MM.1S (cell line): ENCODE measurements at places on chromosomes 3 and 15.
A peak's percentile ranks its signal among the peaks of the same experiment; 100 is the strongest.

GRCh38 chr15:40900256-40901052, 6.2 kb downstream of the VPS18 start:
- DNase-seq, result no peak

- no peak for DNase-seq
These were observed 104.8 kb downstream of the FBLN2 start for GRCh38 chr3:13653631-13654279.

DNA sequence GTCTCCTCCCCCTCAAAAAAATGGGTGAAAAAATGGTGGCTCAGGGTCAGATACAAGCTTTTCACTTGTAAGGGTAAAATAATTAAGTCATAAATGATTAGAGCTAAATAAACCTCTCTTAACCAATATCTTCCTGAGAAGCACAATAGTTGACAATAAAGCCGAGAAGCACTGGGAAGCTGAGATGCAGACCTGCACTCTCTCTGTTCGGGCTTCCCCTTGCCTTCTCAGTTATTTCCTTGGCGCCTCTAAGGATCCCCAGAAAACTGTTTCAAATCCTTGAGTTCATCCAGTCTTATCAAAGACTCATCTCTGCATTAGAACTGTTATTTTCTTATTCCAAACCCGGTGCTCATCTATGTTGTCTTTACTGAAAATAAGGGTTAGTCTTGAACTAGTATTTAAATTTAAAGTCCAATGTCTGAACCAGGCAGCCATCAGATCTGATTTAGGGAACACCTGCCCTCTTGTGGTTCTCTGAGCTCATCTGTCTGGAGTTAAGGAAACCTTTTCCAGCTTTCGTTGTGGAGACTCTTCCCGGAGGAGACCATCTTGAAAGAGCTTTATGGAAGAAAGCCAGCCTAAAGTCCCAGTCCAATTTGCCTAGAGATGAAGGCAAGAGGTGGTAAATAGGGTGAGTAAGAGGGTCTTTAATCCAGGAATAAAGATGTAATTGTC, 256.4 kb upstream of the MCTP2 start:
- DNase-seq, result peak; percentile 30

DNA sequence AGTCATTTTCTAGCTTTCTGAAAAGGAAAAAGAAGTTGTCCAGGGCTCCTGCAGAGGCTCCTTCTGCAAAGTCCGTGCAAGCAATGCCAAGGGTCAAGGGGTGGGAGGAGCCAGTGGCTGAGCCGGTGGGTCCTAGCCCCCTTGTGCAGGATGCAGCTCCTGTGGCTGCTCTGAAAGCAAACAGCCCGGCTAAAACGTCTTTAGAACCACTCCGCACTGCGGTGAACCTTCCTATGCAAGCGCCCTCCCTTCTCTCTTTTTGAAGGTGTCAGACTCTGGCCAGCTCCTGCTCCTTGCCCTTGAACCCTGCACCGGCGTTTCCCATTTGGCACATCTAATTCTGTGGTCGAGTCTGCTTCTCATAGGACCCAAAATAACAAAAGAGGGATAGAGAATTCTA, 183.1 kb downstream of the UACA start:
- DNase-seq, result no peak

GRCh38 chr3:34005886-34006285, 207.5 kb downstream of the PDCD6IP start:
- DNase-seq, result no peak

DNA sequence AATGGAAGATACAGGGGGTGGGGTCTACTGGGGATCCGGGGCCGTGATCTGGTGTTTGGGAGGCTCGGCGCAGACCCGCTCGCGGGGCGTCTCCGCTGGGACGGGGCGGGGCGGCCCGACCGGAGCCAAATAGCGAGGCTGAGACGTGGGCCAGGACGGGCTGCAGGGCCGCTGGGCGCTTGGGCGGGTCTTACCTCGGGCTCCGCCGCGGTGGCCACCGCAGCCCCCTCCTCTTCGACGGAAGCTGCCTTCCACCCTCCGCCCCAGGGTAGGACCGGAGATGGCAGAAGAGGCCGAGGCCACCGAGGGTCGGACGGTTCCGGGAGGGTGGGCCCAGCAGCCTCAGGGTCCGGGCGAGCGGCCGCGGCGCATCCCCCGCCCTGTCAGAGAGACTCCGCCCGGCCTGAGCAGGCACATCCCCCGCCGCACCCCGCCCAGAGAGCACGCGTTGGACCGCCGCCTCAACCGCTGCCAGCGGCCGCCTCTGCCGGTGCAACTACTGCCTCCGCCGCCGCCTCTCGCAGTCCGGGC, 399 bp downstream of the MYO9A start:
- peak; percentile 75 for DNase-seq

GRCh38 chr15:75455982-75456531, 4.6 kb upstream of the SIN3A start:
- DNase-seq, result peak; percentile 43

- DNase-seq, result no peak
These were observed 818.8 kb upstream of the LMCD1 start for GRCh38 chr3:7682822-7683229.

DNA sequence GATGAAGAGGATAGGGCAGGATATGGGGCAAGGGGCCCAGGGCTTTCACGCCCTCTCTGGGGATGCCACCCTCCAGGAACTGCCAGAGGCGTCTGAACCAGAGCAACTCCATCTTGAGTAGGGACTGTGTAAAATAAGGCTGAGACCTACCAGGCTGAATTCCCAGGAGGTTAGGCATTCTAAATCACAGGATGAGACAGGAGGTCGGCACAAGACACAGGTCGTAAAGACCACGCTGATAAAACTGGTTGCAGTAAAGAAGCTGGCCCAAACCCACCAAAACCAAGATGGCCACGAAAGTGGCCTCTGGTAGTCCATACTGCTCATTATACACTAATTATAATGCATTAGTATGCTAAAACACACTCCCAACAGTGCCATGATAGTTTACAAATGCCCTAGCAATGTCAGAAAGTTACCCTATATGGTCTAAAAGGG, 40.7 kb downstream of the HERC1 start:
- no peak for DNase-seq

- DNase-seq, result no peak
These were observed 81.5 kb downstream of the CPN2 start for GRCh38 chr3:194269610-194270145.

GRCh38 chr3:108588601-108589000, 637 bp downstream of the CIP2A start:
- peak; percentile 13 for DNase-seq

DNA sequence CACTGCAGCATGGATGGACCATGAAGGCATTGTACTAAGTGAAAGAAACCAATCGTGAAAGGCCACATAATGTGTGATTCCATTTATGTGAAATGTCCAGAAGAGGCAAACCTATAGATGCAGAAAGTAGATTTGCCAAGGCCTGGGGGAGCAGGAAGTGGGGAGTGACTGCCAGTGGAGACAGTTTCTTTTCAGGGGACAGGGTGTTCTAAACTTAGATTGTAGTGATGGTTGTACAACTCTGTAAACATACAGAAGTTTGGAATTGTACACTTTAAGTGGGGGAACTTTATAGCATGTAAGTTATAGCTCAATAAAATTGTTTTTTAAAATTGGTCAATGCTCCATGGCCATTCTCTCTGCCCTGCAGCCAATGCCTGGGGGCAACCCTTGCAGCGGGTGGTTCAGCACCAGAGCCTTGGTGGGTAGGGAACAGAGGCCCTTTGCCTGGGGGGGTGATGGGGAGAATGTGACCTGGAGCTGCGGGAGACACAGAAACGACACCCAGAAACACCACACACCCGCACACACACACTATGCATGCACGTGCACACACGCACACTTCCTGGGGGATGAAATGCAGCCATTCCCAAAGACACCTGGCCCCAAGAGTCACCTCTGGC, 43.1 kb downstream of the DNAJB8 start:
- DNase-seq, result no peak

DNA sequence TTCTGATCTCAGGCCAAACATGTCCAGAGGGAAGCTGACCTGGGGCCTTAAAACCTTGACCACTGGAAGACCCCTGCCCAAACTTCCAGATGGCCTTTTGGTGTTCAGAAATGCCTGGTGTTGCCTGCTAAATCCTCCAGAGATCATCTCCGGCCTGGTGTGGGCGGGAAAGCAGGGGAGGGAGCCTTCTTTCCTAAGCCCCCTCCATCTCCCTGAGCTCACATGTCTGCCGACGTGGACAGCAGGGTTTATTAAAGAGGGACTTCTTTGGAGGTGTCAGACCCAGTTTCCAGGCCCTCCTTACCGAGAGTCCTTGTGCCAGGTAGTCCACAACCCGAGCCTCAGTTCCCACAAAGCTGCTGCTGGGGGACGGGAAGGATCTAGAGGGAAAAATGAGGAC, 55.9 kb upstream of the SLC6A1 start:
- DNase-seq, result no peak

- peak; percentile 41 for DNase-seq
These were observed 2.2 kb upstream of the THRB start for GRCh38 chr3:24496529-24497482.

- DNase-seq, result no peak
These were observed 133.3 kb downstream of the RPLP1 start for GRCh38 chr15:69585937-69586336.

DNA sequence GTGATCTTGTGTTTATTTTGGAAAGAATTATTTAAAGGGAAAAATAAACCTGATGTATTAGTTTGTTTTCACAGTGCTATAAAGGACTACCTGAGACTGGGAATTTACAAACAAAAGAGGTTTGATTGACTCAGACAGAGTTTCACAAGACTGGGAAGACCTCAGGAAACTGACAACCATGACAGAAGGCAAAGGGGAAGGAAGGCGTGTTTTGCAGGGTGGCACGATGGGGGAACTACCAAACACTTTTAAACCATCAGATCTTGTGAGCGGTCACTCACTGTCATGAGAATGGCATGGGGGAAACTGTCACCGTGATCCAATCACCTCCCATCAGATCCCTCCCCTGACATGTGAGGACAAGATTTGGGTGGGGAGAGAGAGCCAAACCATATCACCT, 87.0 kb downstream of the TP63 start:
- DNase-seq, result no peak

DNA sequence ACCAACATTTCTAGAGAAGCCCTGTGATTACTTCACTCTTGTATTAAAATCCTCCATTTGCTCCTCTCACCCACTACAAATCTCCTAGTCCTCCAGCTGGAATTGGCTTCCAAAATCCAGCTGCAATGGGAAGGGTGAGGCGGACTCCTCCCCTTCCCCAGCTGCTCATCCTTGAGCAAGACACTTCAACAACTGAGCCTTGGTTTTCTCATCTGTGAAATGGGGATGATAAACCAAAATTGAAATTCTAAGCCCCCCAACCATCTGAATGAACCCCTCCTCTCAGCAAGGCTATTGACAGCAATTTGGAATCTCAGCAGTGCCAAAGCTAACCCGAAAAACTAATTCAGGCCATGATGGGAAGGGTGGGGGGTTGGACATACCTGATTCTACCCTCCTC, 9.4 kb downstream of the FAM174B start:
- DNase-seq, result no peak

DNA sequence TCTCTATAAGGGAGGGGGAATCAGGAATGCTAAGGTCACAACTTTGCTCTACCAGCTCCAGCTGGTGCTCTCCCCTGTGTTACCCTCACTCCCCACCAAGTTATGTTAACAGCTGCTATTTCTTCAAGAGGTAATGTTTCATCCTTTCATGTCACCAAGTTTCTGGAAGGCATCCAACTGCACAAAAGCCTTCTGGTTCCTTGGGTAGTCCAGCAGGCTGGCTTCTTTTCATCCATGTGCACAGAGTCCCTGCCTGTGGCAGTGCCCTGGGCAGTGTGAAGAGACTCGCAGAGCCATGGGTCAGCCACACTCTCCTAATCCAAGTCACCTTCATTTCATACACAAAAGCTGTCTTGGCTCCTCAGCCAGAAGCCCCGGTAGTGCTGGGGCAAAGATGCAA, 737.5 kb upstream of the LMCD1 start:
- DNase-seq, result no peak

- no peak for DNase-seq
These were observed 33.9 kb upstream of the PLXNA1 start for GRCh38 chr3:126948980-126949535.
